Muscle of back (tissue), 13 donors: ENCODE measurements at places on chromosomes 7 and 10. TPM values are rescaled to one million over a fixed set of nuclear protein-coding genes. Genes with fewer than 3 reads are reported as not detected.

DNA sequence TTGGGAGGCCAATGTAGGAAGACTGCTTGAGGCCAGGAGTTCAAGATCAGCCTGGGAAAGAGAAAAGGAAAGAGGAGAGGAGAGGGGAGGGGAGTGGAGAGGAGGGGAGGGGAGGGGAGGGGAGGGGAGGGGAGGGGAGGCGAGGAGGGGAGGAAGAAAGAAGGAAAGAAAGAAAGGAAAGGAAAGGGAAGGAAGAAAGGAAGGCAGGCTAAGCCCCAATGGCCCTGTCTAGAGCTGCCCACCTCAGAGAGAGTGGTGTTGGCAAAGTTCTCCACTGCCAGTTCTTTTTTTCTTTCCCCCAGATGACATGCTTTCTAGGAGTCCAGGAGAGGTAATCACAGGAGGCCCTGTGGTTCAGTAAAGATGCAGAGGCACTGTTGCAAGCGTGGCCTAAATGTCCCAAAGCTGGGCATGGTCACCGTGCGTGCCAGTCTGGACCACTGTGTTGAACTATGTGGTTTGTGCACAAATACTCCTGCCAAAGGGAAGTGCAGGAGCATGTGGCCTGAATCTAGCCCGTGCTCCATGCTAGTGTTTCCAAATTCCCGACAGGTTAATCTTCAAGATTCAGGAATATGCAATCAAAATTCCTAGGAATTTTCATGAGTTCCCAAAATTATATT lies 39.7 kb downstream of the ODAD2 start:
- DNase-seq = no peak

GRCh38 chr7:139232904-139233303 lies 1.9 kb downstream of the UBN2 start:
- DNase-seq = no peak

TRIM74 gene
- polyA plus RNA-seq = not detected

DNA sequence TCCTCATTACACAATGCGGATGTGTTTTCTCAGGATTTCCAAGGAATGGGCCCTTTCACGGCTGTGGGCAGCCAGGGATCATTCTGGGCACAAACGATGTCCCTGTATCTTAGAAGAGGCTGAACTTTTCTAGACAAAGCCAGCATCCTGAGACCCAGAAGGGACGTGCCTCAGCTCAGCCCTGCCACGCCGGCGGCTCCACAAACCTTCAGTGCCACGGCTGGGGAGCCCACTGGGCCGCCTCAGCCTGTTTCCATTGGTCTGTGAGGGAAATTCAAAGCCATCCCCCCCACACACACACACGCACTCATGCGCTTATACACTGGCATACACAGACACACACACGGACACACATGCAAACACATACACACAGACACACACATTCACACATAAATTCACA lies 344.9 kb upstream of the MKI67 start:
- no peak for DNase-seq

DNA sequence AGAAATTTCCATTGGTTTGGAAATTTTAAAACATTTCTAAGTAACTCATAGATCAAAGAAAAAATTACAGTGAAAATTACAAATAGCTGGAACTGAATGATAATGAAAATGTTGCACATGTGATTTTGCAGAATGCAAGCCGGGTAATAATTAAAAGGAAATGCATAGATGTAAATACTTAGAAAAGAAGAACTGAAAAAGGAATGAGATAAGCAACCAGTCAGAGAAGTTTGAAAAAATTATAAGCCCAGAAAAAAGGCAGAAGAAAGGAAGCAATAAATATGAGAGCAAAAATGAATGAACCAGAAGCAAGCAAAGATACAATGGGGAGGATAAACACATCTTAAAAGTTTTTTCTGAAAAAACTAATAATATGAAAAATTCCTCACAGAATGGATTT lies 3.2 kb upstream of the TMEM273 start:
- DNase-seq = no peak

- no peak for DNase-seq
Measured at GRCh38 chr10:88254091-88254490, 329.0 kb downstream of the RNLS start.

- DNase-seq = no peak
Measured at GRCh38 chr10:78462726-78463228, 429.1 kb downstream of the RPS24 start.

HOGA1 gene
- 0.46 TPM for polyA plus RNA-seq
